Activated CD4-positive, alpha-beta T cell treated with anti-CD3 and anti-CD28 coated beads, Interleukin-2, amount 50 U/mL, for 4 hours (primary cell): ENCODE measurements at places on chromosomes 6 and 20.
A peak's percentile ranks its signal among the peaks of the same experiment; 100 is the strongest.

GRCh38 chr6:107402533-107402932 lies 56.8 kb downstream of the PDSS2 start:
- no peak for DNase-seq

DNA sequence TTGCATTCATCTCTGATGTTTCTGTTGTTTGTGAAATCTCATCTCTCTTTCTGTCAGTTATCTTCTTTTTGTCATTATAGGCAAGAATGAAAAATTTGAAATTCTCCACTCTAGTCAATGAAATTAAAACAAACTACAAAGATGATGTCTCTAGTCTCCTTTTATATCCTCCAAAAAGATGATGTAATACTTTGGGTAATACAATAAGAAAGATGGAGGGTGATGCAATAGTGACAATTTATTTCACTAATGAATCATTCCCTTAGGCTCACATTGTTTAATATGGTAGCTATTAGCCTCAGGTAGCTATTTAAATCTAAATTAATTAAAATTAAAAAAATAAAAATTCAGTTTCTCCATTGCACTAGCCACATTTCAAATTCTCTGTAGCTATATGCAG lies 145.4 kb downstream of the UST start:
- DNase-seq: no peak

GRCh38 chr6:125193208-125193607 lies 39.6 kb downstream of the TPD52L1 start:
- DNase-seq: no peak

DNA sequence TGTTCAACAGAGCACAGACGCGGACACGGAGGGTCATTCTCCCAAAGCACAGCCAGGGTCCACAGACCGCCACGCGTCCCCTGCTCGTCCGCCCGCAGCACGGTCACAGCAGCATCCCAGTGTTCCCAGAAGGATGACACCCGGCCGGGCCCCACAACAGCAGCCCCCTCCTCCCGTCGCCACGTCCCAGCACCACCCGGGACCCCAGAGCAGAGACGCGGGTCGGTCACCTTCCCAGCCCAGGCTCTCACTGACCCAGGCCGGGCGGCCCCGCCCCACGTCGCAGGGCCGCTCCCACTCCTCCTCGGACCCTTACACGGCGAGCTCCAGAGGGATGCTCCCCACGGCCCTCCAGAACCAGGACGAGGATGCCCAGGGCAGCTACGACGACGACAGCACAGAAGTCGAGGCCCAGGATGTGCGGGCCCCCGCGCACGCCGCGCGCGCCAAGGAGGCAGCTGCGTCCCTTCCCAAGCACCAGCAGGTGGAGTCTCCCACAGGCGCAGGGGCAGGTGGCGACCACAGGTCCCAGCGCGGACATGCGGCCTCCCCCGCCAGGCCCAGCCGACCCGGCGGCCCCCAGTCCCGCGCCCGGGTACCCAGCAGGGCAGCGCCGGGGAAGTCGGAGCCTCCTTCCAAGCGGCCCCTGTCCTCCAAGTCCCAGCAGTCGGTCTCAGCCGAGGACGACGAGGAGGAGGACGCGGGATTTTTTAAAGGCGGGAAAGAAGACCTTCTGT lies 64.3 kb downstream of the FNDC1 start:
- no peak for DNase-seq

- DNase-seq: no peak
Observed at GRCh38 chr20:16417001-16417400, 156.2 kb downstream of the KIF16B start.

DNA sequence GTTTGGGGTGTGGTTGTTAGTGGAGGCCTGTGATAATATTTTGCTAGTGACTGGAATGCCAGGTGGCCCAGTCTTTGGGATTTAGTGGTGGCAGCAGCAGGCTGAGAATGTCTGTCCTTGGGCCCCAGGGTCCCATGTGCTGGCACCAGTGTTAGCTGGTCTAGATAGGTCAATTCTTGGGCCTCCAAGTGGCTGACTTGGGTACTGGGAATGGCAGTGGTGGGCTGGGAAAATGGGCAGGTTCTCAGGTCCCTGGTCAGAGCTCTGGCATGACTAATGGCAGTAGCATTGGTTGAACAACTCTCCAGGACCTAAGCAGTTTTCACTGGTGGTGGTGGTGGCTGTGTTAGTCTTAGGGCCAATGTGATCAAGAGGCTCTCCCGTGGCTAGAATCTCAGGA lies 50.3 kb downstream of the OLIG3 start:
- DNase-seq: no peak

DNA sequence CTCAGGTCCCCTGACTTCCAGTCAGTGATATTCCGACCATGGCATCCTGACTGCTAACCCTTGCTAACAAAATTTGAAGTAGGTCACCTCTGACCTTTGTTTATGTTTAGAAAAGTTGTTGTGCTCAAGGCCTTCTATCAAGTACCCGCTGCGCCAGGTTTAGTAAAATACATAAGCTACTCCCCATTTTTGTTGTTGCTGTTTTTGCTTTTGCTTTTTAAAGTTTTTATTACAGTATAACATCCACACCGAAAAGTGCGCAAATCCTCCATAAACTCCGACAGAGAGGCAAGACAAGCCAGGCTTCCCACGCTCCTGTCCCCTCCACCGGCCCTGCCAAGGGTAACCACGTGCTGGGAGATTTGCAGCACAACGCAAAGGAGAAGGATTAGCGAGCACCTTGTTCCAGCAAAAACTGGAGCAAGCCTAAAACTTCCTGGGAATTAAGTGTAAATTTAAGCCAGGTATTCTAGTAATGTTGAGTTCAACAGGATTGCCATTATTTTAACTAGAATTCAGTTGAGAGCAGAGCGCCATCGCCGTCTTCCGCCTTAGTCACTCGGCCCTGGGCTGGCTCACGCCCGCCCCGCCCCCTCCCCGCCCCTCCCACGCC lies 17.8 kb upstream of the HMGN4 start:
- no peak for DNase-seq

- DNase-seq: no peak
Observed at GRCh38 chr6:41371992-41372831, 36.8 kb downstream of the NCR2 start.

GRCh38 chr20:40276301-40276700 lies 412.7 kb downstream of the MAFB start:
- DNase-seq: no peak

DNA sequence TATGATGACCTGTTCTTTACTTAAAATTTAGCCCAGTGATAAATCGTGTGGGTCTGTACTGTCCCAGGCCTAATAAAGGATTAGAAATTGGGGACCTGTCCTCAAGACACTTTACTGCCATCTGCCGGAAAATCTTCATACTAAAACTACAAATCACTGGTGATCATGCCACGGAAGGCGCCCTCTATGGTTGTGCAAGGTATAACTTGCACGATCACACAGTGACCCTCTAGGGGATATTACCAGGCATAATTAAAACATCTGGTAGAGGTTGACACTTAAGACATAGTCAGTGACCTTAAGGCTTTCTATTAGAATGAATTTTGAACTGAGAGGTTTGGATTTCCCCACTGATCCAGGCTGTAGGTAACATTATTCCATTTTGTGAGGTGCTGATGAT lies 172.6 kb downstream of the BMP2 start:
- DNase-seq: no peak

- no peak for DNase-seq
Observed at GRCh38 chr6:25875926-25876602, 2.0 kb upstream of the SLC17A3 start.

GRCh38 chr6:149190224-149190831 lies 127.2 kb upstream of the TAB2 start:
- DNase-seq: peak; percentile 52

DNA sequence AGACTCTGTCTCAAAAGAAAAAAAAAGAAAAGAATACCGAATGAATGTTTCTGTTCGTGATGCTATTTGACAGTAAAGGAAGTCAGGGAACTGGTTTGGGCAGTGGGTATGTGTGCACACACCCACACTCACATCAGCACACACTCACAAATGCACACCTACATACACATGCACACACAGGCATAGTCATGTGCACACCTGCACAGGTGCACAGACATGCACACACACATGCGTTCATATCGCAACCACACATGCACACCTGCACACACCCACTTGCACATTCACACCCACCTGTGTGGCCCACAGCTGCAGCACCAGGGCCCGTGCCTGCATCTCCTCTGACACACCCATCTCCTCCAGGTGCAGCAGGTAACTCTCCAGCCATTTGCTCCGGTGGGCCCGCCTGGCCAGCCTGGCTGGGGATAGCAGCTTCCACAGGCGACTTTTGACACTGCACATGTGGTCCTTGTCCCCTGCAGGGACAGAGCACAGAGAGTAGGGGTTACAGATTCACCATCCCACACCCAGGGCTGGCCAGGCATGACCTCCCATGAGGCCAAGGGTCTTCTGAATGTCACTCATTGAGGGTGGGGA lies 41.4 kb upstream of the KCNB1 start:
- no peak for DNase-seq

DNA sequence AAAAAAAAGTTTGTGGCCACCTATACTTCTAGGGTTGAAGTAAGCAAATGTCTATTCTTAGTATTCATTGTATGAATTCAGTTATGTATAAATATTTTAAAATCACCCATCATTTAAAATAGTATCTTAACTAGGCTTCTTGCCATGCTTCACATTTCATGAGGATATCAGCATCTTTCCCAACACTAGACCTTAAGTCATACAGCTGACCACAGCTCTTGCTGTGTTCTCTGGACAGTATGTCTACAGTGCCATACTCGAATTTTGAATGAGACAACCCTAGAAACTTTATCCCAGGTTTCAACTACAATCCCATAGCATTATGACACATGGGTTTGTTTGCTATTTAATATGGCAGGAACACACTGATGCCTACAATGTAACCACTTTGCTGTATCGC lies 5.2 kb downstream of the TXNDC5 start:
- DNase-seq: no peak

DNA sequence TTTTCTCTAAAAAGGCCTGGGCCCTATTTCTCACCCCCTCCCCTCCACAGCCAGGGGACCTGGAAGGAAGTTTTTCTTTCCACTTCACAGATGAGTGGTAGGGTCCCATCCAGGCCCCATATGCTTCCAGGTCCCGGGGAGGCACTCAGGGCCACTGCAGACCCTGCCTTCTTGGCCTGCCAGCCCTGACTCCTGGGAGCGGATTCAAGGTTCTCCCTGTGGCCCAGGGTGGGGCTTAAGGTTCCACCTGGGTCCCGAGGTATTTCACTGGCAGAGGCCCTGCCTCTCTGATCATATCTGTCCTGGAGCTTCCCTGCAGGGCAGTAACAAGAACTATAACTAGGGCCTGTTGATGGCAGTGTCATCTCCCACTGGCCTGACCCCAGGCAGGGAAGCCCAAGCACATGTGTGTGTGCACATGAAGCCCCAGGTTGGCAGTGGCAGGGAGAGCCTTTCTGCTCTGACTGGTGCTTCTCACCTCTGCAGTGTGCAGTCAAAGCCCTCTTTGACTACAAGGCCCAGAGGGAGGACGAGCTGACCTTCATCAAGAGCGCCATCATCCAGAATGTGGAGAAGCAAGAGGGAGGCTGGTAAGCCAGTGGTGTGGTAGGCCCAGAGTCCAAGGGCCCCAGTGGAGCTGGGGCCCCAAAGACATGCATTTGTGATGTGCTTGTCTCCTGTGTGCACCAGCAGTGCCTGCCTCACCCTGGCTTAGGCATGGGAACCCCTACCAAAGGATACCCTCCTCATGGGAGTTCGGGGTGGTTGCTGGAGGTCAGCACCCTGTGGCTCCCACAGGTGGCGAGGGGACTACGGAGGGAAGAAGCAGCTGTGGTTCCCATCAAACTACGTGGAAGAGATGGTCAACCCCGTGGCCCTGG lies 31.2 kb downstream of the PLCG1 start:
- no peak for DNase-seq

DNA sequence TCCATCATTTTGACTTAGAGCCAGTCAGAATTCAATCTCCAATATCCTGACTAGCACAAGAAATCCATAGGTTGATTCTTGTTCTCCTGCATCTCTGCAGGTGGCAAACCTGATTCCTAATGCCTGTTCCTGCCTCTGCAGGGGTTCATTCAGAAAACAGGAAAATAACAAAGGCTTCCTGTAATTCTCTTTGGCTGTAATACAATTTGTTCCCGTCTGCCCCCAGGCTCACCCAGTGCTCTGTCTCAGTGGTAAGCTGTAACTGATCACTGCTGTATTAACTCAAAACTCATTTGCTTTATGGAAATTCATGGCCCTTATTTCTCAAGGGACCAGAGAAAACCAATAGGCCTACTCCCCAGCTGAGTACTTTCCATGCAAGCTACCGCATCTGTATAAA lies 88.6 kb downstream of the OPRM1 start:
- DNase-seq: no peak

DNA sequence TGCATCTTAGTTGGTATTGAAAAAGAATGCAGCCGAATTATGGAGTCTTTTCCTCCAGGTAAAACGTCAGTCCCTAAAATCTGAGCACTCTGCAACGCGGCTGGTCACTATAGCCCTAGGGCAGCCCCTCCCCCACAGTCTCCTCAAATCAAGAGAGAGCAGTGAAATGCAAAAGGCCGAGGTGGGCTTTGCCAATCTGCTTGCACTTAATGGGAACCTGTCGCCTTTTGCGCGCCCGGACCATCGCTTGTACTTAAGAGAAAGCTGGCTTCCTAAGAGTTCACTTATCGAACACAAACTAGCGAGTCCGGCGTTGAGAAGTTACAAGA lies 447 bp downstream of the MCM3 start:
- DNase-seq: peak; percentile 16

GRCh38 chr20:63733579-63734081 lies 2.8 kb upstream of the LIME1 start:
- no peak for DNase-seq

DNA sequence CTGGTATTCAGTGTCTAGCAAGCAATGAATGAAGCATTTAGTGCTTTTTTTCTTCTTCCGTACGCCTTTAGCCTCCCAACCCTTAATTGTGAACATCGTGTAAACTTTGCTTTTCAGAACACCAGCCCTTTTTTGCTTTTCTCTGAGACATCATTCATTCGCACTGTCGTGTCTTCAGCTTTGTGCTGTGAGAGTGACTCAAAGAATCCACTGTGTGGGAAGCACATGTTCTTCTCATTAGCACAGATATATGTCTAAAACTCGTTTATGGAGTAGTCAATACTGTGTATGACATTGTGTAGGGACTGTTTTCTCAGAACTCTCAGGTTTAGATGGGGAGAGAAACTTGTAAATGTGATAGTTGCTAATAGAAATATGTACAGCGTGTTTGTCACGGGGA lies 279.1 kb downstream of the FARS2 start:
- DNase-seq: no peak

DNA sequence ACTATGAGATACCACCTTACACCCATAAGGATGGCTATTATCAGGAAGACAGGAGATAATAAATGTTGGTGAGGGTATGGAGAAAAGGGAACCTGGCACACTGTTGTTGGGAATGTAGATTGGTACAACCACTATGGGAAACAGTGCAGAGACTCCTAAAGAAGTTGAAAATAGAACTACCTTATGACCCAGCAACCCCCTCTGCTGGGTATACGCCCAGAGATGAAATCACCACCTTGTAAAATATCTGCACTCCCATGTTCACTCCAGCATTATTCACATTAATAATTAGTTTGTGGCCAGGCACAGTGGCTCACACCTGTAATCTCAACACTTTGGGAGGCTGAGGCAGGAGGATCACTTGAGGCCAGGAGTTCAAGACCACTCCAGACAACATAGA lies 26.8 kb downstream of the ZBTB9 start:
- no peak for DNase-seq
